DMS153 (cell line): ENCODE measurements at places on chromosomes 11 and 22.
A peak's percentile ranks its signal among the peaks of the same experiment; 100 is the strongest.

GRCh38 chr22:35397095-35397904 is 2.6 kb upstream of the MCM5 start:
- no peak for DNase-seq

DNA sequence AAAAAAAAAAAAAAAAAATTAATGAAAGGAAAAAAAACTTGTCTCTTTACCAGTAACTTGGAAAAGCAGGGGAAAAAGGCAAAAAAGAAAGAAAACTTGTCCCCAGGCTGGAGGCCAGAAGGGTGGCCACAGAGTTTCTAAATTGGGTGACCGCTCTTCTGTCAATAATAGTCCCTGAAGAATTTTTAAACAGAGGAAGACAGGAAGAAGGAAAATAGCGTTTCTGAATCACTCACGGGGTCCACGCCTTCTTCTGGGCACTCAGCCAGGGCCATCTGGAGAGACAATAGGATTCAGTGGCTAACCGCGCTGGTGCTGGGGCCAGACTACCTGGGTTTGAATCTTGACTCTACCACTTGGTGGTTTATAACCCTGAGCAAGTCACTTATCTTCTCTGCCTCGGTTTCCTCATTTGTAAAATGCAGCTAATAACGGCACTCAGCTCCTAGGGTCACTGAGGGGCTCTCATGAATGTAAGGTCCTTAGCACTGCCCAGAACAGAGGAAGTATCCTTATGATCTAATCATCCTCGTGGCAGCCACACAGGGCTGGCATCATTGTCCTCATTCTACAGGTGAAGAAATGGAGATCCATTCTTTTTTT is 7.0 kb downstream of the C11orf86 start:
- peak; percentile 69 for DNase-seq

DNA sequence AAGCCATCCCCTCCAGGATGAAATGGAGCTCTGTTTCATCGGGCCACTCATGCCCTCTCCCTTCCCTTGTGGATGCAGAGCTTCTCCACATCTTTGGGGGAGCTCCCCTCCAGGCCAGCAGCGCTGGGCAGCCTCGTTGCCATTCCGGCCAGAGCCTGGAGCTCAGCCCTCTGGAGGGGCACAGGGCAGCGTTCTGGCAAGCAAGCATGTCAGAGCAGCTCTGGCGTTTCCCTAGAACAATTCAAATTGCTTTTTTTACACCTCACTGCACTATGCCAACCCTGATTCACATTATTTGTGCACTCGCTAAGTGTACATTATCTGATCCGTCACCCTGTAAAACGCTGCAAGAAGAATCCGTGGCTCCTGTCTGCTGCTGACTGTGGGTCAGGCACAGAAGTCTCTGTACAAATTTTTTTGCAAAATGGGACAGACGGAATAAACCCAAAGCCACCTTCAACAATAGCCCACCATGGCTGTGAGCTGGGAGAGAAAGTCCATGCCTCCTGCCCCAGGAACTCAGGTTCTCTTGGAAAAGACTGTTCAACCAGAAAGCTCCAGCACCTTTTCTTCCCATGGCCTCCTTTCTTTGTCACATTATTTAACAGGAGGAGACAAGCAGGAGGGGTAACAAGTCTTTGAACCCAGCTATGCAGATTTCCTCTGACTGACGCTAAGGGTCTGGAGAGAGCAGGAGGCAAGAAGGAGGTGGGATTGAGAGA is 139.5 kb upstream of the CADM1 start:
- no peak for DNase-seq

DNA sequence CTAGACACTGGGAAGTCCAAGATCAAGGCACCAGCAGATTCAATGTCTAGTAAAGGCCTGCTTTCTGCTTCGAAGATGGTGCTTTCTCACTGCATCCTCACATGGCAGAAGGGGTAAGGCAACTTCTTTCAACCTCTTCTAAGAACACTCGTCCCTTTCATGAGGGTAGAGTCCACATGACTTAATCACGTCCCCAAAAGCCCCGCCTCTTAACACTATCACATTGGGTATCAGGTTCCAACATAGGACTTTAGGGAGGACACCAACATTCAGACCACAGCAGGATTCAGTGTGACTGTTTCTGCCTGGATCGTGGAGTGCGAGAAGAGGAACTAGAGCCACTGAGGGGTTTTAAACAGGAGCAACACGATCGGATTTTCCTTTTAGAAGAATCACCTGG is 3.7 kb upstream of the TIRAP start:
- no peak for DNase-seq

DNA sequence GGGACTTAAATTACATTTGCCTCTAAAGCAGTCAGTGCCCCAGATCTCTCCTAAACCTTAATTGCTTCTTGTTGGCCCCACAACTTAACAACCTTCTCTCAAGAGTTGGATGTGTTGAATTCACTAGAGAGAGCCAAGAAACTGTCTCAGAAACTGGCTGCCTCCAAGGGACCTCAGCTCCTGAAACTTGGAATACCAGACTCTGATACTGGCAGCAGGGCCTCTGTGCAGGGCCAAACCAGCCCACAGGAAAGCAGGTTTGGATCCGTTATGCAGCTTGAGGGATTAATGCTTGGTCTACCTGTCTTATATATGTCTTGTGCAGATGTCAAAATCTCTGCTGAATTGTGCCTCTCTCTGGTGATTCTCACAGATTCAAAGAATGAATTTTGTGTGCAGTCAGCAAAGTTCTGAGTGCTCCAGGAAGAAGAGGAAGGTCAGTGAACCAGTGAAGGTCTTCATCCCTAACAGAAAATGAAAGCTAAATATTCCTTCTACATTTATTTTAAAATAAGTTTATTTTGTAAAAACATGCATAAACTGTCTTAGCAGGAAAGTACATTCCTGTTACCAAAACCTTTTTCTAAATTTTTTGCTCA is 70.8 kb downstream of the LIF start:
- DNase-seq, result no peak

DNA sequence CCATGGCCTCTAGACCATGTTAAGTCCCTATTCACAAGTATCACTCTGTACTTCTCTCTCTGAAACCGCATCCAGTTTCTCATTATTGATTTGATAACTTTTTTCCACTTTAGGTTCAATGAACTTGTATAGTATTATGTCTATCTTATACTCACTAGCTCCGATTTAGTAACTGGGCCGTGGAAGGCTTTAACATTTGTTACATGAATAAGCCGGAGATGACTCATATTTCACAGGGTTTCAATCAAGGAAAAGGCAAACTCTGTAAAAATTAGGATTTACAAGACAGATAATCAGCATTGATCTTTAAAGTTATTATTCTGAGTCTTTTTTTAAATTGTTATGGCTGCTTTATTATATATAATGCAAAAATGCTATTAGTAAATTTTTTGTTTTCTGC is 662.2 kb upstream of the CNTN5 start:
- no peak for DNase-seq

DNA sequence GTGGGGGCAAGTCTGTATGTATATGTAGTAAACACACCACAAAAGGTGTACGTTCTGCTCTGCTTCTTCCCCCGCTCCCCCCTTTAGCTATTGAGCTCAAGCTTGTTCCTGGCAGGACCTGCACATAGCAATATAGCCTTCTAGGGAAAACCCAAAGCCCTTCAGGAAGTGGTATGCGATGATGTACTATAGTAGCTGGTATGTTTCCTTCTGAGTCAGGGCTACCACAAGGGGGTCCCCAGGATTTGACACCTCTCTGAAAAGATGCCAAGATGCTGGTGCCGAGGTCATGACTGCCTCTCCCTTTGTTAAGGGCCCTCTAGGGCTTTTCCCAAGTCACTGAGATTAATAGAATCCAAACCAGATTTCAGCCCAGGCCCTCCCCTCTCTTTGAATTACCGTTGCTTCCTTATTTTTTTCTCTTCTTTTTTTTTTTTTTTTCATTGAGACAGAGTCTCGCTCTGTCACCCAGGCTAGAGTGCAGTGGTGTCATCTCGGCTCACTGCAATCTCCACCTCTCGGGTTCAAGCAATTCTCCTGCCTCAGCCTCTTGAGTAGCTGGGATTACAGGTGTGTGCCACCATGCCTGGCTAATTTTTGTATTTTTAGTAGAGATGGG is 268.4 kb downstream of the ETS1 start:
- DNase-seq, result no peak

DNA sequence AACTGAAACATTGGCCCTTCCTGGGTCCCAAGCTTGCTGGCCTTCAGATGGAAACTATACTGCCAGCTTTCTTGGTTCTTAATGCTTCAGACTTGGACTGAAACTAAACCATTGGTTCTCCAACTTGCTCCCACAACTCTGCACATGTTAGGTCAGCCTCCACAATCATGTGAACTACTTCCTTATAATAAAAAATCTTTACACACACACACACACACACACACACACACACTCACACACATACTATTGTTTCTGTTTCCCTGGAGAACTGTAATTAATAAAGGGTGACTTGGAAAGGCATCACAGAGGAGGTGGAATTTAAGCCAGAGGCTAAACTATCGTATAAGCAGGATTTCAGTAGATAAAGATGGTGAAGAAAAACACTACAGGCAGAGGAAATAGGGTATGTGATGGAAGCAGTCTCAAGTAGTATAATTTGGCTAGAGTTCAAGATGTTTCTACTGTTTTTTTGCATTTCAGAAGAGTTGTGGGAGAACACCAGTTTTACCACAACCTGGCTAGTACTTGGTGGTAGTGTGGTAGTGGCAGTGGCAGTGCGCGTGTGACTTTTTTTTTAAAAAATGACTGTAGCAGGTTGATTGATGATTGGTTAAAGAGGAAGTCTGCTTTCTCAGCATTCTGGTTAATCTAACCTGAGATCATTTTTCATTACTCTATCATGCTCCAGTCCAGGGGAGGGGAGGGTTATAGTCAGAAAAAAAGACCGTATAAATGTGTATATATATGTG is 70.1 kb downstream of the PDE3B start:
- DNase-seq, result no peak

DNA sequence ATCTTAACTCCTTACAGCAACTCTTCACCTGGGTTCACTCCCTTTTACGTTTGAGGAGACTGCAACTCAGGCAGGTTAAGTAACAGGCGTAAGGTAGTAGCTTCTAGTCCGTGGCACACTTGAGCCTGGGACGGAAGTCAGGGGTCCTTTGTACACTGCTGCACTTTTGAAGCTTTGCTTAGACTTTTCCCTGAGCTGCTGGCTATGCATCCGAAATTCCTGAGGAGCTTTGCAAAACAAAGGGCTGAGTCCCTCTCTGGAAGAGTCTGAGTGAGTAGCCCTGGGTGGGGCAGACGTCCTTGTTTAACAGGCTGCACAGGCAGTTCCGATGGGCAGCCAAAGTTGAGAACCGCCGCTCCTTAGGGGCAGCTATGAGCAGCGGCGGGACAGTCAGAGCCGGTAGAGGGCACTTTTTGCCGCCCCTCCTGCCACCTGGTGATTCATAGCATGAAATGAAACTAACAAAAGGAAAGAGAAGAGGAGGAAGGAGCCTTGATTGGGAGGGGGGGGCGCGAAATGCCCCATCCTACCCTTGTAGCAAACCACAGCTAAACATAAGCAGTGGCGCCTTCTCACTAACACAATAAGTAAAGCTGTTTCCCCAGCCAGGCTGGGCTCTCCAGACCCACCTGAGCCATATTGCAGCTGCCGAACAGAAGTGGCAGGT is 1.4 kb downstream of the TMEM109 start:
- DNase-seq, result no peak
